LHCN-M2 (cell line): ENCODE measurements at places on chromosomes 5 and 9. TPM values are rescaled to one million over a fixed set of nuclear protein-coding genes. Genes with fewer than 3 reads are reported as not detected.

- no peak for DNase-seq
Measured at GRCh38 chr5:155655569-155655968, 642.0 kb downstream of the KIF4B start.

Gene SLC35D2
- 9.4 and 16.6 TPM in 2 replicates for total RNA-seq

Gene PCDHGB1
- total RNA-seq = 6.8 and 8.1 TPM in 2 replicates

GRCh38 chr5:53423724-53424123 is 56.7 kb upstream of the FST start:
- no peak for DNase-seq

Gene MORN5
- total RNA-seq = not detected in 2 replicates

DNA sequence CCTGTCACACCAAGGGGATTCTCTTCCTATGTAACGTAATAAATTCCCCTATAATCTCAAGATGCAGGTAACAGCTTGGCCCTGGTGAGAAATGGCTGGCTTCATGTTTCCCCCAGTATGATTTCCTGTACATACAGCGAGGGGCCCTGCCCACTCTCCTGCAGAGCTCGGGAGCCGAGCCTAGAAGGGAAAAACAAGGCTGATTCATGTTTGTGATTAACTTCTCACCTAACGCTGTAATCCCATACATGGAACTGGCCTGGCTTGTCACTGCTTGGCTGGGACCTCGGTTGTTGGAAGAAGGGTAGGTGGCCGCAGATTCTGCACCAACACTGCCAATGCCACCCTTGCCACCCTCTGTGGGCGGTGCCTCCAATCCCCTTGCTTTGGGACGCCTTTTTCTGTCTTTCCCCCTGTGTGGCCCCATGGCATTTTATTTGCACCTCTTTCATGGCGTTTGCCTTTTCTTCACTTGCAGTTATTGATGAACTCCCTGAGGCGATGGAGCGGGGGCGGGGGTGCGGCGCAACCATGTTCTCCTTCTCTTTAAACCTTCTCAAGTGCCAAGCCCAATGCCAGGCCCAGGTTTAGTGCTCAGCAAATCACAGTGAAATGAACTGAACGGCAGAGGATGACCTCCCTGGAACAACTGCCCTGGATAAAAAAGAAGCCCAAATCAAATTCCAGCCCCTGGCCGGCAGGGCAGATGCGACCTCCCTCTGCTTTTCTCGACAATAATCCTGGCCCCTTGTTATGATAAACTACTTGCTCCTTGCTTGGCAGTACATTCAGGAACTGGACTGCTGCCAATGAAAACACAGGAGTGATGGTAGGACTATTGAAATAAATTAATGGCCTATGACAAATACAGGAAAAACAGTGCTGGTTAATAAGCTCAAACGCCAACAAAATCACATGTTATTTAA is 108.1 kb downstream of the TMEM174 start:
- DNase-seq = peak; percentile 87

Gene C5orf15
- total RNA-seq = 60.3 and 73.4 TPM in 2 replicates

DNA sequence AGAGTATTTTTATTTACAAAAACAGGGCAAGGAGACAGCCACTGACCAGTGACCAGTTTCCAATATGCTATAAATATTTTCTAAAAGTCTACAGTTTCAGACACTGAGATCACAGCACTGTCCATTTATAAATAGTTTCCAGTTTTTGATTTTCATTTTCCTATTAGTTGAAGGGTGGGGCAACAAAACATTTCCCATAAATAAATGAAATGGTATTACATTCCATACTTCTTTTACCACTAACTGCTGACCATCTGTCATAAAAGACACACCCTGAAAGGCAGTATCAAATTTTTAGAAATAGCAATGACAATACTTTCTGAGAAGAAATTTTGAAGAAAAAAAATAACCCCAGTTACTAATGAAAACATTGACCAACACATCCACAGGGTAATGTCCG is 126.7 kb downstream of the ARSB start:
- DNase-seq = peak; percentile 54

GRCh38 chr9:15287309-15287708 is 19.7 kb downstream of the TTC39B start:
- DNase-seq = no peak

- DNase-seq = no peak
Measured at GRCh38 chr5:170168002-170168401, 62.3 kb downstream of the FOXI1 start.

DNA sequence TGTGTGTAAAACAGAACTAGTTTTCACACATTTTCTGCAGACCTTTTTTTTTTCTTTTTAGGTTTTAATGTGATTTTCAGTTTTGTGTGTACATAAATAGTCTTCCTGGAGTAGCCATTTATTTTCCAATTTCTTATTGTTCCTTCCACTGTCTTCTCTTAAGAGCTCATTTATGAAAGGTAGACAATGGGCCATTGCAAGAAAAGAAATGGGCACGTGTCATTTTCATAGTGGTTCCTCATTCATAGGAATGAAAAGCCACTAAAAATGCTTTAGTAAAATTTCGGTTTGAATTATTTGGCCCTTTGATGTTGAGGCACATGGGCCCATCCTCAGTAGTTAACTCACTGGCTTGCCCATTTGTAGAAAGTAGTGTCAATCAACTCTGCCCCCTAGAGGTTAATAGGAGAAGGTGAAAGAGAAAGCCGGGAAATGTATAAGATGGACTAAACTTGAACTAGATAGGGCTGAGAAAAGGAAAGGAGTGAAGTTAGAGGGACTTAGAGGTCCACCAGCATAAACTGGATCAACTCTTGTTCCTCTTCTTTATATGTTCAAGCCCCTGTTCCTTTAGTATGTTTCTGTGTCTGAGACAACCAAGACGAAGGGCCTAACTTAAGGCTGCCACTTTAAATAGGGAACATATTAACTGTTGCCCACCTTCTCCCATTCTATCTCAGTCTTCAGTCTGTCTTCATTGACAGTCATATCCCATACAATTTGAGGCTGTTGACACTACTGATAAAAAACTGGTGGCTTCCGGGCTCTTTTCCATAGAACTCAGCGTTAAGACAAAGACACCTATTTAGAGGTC is 72.6 kb downstream of the SMARCA2 start:
- peak; percentile 58 for DNase-seq

GRCh38 chr9:30697958-30698357 is 1686.5 kb upstream of the ACO1 start:
- no peak for DNase-seq

Gene TAS2R1
- not detected in 2 replicates for total RNA-seq

- DNase-seq = no peak
Measured at GRCh38 chr5:112283034-112283582, 136.0 kb downstream of the EPB41L4A start.
